Activated gamma-delta T cell treated with Interleukin-2 at 50 U/mL for 16 hours (primary cell): ENCODE measurements at places on chromosomes 4 and X.
A peak's percentile ranks its signal among the peaks of the same experiment; 100 is the strongest.

- DNase-seq = peak; percentile 51
These were observed 17.1 kb upstream of the MAP7D3 start for GRCh38 chrX:136268051-136269048.

DNA sequence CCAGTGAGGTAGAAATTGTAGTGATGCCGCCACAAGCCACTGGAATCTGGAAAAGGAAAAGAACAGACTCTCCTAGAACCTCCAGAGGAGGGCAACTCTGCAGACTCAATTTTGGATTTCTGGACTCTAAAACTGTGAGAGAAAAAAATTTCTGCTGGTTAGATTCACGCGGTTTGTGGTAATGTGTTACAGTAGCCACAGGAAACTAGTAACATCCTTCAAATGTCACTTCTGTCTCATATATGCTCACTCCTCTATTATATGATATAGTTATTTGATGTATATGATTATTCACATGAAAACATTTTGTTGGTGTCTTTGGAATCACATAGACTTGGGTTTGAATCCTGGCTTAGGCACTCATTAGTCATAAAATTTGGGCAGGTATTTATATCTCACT lies 18.8 kb downstream of the LDOC1 start:
- no peak for DNase-seq

- DNase-seq = no peak
These were observed 340.8 kb upstream of the KLF3 start for GRCh38 chr4:38323141-38323641.

- DNase-seq = no peak
These were observed 20.1 kb downstream of the SLITRK4 start for GRCh38 chrX:143615851-143616250.

DNA sequence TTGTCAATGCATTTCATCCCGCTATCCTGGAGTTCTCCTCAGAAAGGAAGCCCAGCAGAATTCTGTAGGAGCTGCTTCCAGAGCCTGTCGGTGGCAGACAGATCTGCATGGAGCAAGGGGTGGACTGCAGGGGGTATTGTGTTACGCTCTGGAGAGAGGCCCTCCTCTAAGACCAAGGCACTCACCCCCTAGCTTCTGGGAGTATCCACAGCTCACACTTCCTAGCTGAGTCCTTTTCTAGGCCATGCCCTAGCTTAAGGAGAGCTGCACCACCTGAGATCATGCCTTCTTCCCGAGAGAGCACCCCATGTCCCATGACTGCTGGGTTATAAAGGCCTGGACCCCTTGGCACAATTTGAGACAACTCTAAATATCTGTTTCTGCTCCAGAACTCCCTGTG lies 39.1 kb downstream of the MTNR1A start:
- no peak for DNase-seq

- no peak for DNase-seq
These were observed 249.1 kb upstream of the BMP3 start for GRCh38 chr4:80781431-80781830.

- no peak for DNase-seq
These were observed 36.6 kb upstream of the CDKN2AIP start for GRCh38 chr4:183407635-183408464.

GRCh38 chrX:39772057-39772832 lies 325.5 kb downstream of the BCOR start:
- DNase-seq = peak; percentile 32

DNA sequence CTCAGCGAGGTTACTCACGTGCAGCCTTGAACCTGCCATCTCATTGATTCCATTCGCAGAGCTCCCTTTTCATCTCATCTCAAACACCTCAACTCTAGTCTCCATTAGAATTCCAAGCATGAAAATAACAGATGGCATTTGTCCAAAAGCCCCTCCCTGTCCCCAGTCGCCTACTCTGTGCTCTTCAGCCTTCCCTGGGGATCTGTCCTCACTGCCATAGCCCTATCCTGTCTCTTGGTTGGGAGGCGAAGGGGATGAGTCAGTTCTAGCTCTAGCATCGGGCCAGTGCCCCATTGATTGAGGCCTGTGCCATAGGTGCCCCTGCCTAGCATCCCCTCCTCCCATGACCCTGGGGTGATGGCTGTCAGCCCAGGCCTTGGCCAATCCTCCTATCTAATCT lies 134.0 kb upstream of the PJA1 start:
- DNase-seq = no peak

DNA sequence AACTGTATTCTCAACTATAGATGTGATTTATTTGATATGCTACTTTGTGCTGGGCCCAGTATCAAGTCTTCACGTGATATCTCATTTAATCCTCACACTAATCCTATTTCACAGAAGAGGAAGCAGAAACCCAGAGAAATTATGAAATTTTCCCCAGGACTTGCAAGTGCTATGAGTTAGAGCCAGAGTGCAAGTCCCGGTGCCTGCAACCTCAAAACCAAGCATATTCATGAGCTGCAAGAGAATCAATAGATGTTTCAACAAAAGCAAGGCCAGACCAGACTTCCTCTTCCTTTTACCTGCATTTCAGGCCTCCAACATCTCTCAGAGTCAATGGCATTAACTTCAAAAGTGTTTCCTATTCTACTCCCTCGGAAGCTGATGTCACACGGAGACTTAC lies 92.2 kb upstream of the GATB start:
- DNase-seq = no peak

GRCh38 chr4:145316897-145317574 lies 136.6 kb upstream of the OTUD4 start:
- DNase-seq = no peak

DNA sequence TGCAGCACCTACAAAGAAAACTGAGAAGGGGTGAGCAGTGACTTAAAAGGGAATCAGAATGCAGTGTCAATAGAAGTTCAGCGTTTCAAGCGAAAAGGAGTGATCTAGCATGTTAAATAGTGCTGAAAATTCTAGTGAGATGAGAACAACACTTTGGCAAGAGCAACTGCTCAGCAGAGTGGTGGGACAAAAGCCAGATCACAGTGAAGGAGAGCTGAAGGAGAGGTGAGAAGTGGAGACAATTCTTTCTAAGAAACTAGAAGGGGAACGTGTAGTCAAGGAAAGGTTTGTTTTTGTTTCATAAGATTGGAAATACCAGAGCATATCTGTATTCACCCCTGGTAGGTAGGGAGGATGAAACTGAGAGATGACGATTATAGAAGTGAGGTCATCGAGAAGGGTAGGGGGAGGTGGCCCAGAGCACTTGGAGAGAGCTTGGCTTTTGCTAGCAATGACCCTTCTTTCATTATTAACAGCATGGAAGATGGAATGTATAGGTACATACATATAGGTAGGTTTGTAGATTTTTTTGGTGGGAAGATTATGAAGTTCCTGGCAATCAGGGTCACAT lies 33.7 kb downstream of the SRPX2 start:
- no peak for DNase-seq

GRCh38 chr4:48566034-48566384 lies 76.0 kb downstream of the ZAR1 start:
- no peak for DNase-seq

DNA sequence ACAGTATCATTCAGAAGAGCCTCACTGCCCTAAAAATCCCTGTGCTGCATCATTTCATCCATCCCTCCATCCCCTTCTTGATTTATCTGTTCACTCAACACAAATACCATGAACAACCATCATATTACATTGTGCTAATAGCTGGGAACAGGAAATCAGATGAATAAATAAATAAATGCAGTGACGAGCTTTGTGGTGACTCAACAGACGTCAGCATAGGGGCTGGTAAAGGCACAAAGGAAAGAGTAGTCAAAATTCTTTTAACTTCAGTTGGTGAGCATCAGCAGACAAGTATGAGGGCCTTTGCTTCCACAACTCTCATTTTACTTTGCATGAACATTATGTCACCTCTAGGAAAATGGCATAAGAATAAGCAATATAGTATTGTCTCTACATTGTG lies 65.5 kb downstream of the EDNRA start:
- DNase-seq = no peak

DNA sequence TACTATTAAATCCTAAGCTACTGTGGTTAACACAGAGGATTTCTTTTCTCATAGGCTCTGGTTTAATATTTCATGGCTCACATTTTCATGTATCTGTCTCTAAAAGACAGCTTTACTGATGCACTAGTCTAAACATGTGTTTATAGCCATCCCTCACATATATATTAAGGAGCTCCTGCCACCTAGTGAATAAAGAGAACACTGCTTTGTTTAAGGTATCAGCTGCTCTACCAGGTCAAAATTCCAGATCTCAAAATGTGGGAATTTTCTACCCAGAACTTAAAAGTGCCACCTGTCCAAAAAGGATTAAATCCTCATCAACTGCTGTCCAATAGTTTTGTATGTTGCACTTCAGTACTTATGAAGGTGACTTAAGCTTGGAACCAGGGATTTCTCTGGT lies 188.5 kb upstream of the TEX13C start:
- DNase-seq = no peak

- DNase-seq = no peak
These were observed 207.9 kb downstream of the FRAS1 start for GRCh38 chr4:78265006-78265405.

GRCh38 chr4:8465615-8466611 lies 25.3 kb downstream of the TRMT44 start:
- DNase-seq = no peak

DNA sequence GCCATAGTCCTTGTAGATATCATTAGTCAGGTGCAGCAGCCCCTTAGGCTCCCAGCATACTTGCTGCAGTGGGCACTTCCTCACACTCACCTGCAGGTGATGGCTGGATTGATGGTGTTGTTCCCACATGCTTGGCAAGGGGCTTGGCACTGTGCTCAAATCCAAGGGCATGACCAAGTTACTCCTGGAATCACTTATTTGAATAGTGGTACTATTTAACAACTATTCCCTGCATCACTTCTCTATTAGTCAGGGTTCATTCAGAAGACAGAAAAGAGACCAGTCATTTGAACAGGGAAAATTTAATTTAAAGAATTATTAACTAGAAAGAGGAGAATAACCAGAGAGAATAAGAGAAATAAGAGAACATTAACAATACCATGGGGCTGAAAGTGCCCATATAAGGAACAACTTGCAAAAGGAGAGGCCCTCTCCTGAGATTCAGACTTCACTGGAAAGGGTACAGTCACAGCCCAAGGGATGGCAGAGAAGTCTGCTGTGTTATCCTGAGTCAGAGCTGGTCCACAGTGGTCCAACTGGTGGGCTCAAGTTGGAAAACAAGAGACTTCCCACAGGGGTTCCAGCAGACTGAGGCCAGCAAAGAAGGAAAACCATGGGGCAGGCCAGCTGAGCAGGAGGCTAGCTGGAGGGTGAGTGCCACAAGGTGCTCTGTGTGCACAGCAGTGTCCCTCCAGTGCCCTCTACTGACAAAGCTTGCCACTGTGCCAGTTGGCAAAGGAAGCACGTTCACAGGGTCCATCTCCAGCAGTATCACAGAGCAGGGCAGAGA lies 9.8 kb downstream of the SPP1 start:
- no peak for DNase-seq

GRCh38 chr4:56206258-56206657 lies 181.0 kb downstream of the AASDH start:
- no peak for DNase-seq

DNA sequence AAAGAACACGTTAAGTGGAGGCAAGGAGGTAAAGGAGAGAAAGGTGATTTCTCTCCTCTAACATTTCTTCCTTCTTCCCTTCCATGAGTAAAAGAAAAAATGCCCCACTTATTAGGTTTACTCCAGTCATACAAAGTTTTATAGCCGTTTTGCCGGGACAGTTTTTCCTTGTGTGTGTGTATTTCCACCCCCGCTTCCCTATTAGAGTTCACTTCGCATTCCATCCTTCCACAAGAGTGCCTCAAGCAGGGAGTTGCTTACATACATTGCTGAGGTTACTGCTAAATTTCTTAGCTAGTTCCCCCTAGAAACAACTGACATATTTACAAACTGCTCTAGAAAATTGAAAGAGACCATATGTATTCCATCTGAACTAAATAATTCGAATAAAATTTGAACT lies 45.2 kb upstream of the BMP15 start:
- no peak for DNase-seq

DNA sequence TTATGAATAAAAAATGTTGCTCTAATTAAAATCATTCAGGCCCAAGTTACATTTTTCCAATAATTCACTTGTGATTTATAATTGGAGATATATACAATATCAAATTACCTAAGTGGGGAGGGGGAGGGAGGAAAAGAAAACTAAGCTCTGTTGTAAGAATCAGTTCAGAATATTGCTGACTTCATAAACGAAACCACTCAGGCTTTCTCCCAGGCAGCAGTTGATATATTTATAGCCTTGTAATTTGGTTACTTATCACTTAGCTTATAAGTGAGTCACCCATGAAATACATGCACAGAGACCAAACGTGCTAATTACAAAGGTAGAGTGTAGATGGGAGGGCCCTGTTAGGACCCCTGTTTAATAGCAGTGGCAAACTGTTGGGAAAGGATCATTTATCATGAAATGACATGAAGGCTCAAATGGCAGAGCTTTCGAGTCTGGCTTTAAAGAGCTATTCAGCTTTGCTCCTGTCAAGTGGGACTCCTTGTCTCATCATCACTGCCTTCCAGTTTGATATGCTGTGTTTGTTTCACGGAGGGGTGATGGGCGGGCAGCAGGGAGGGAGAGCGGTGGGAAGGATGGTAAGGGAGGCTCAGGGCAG lies 105.6 kb upstream of the PGRMC2 start:
- DNase-seq = no peak

GRCh38 chr4:76292730-76293129 lies 13.8 kb upstream of the STBD1 start:
- no peak for DNase-seq

DNA sequence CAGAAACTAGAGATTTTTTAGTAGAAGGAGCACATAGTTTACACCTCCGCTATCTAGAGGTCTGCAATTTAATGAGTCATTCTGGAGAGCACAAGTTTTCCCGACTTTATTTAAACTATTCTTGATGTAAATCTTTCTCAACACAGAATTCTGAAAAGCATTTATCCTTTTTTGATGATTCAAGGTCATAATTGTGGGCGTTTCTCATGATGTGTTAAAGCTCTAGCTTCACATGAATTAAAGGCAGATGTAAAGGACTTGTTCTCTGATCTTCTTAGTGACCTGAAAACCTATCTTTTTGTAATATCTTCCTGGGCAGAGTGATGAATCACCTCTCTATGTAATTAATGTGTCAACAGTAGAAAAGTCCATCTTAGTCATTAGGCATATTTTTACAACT lies 128.8 kb downstream of the COMMD8 start:
- DNase-seq = no peak

DNA sequence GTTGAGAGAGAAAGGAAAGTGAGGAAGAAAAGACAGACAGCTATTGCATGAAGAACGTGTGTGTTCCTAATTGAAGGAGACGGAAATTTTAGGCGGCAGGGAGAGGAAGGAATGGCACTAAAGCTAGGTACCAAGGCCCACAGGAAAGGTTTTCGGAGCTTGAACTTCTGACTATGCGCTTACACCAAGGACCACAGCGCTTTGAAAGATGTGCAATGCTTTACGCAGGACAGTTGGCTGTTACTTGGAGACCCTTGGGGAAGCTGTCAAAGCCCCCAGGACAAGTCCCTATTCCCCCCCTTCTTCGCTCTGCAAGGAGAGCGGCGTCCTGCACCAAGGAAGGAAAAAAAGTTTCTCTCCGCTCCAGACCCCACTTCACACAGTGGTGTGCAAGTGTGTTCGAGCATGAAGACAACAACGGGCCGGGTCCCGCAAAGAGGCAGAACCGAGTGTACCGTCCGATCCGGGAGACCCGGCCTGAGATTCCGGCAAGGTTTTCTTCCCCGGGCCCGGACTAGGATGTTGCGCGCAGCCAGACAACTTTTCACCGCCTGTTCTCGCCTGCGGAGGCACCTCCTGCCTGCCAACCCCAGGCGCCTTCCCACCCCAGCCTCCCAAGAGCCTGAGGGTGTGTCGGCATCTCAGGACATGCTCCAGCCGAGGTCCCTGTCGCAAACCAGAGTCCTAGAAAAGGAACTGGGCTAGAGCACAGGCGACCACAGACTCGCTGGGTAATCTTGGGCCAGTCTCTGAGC lies 896 bp downstream of the KDR start:
- no peak for DNase-seq
